LoVo (cell line): ENCODE measurements at places on chromosomes 3 and 15.
A peak's percentile ranks its signal among the peaks of the same experiment; 100 is the strongest.

GRCh38 chr3:87236093-87236492, 9.0 kb downstream of the CHMP2B start:
- peak; percentile 34 for DNase-seq

GRCh38 chr15:81285461-81285860, 38.5 kb downstream of the STARD5 start:
- no peak for DNase-seq

DNA sequence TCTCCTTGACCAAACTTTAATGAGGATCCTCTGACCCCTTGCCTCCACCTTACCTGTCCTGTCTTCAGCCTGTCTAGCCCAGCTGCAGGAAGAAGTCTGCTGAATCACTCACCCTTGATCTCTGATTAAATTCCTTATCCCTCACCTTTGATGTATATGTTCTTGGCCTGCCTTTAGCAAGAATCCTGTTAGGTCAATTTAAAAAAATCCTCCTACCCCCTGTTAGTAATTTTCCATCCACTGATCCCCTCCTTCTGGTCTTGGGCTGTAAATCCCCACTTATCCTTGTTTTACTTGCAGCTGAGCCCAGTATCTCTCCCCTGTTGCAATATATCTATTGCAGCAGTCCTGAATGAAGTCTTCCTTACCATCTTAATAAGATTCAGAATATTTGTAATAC, 39.0 kb downstream of the MYH15 start:
- no peak for DNase-seq

GRCh38 chr15:67125589-67126502, 60.4 kb downstream of the SMAD3 start:
- DNase-seq, result no peak

- no peak for DNase-seq
Observed at GRCh38 chr15:64361259-64361658, 5.3 kb upstream of the CSNK1G1 start.

- no peak for DNase-seq
Observed at GRCh38 chr15:69232144-69232543, 66.6 kb upstream of the PAQR5 start.

DNA sequence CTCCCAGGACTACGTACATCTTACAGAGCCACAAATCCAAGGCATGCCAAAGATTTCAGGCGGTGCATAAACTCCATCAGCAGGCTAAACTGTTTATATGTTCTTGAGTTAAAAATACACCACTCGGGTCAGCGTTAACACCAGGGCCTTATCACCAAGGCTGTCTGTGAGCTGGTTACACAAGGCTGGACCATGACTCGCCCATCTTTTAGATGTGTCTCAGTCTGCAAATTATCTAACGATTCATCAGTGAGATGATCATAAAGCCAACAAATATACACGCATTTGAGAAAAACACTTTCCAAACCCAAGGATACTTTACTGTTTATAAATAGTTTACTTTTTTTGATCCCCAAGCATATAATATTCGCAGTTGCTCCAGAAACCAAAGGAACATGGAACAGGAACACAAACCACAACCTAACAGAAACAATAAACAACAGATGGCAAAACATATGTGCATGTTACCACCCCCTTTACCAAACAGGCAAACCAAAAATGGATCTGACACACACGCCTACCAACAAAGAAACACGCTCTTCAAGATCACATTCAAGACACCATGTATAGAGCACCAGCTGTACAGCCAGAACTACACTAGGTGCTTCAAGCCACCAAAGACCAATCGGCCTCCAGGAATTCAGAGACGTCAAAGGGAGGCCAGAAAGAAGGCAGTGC, 15.4 kb downstream of the LRIG1 start:
- no peak for DNase-seq

- DNase-seq, result no peak
Observed at GRCh38 chr15:92123962-92124656, 269.6 kb upstream of the ST8SIA2 start.

DNA sequence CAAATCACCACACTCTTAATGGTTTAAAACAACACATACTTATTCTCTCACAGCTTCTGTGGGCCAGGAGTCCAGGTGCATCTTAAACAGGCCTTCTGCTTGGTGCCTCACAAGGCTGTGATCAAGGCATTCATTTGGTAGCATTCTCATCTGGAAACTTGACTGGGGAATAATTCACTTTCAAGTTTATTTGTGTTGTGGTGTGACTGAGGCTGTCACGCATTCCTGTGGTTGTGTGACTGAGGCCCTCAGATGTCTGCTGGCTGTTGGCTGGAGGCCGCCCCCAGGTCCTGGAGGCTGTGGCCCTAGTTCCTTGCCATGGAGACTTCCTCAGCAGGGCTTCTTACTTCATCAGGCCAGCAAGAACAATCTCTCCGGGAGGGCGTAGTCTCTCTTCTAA, 16.9 kb upstream of the FAM3D start:
- peak; percentile 72 for DNase-seq

DNA sequence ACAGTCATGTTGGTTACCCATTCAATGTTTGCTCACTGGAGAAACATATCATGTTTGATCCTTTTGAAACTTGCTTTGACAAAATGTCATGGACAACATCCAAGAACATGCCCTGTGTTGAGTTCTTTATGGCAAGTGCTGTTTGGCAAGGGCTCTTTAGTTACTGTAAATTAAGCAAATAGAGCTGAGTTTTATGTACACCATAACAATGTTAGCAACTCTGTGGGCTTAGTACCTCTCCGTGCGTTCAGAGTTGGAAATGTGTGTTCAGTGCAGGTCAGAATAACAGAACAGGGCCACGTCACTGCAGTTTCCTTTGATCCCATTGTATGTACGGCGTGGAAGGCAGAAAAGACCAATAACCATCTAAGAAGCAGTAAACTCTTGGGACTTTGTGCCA, 132.5 kb downstream of the MYRIP start:
- no peak for DNase-seq

- no peak for DNase-seq
Observed at GRCh38 chr3:160675566-160676124, 1.3 kb upstream of the ARL14 start.

- DNase-seq, result no peak
Observed at GRCh38 chr3:62723166-62723913, 151.9 kb downstream of the CADPS start.

DNA sequence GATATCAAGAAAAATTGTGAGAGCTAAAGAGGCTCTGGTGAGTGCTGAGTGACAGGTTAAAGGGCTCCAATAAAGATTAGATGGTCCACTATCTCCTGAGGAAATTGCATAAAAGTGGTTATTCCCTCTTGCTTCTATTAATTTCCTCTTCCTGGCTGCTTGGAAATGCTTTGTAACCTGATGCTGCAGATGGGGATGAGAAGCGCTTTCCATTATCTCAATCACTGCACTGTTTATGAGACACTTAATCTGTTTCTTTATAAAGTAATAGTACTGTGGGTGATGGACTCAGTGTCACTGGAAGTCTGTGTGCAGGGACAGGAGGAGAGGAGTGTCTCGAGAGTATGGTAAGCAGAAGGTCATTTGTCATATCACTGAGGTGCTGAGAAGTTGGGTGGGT, 305.3 kb downstream of the EPHB1 start:
- no peak for DNase-seq

GRCh38 chr3:28290863-28291300, 49.5 kb downstream of the CMC1 start:
- DNase-seq, result no peak

GRCh38 chr3:36769926-36770325, 5.6 kb upstream of the DCLK3 start:
- no peak for DNase-seq

DNA sequence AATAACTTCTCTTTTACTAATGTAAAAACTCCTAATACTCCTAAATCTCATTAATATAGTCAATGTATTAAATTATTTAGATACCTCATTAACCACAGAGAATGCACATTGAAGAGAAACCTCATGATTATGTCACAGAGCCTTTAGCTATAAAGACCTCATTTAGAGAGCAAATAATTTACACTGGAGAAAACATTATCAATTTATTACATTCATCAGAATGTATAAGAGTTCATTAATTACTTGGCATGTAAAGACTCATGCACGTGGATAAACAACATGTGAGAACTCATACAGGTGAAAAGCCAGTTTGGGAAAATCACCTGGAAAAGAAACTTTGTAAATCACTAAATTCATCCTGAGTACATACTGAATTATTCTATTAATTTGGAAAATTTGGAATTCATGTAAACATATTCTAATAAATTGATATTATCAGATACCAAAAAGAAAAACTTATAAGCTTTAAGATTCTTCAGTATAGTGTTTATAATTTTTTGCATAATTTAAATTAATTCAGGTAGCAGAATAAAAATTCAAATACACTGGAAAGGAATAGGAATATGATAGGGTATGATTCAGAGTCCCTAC, 22.9 kb upstream of the WNT7A start:
- DNase-seq, result no peak

GRCh38 chr15:91264651-91265351, 164.7 kb downstream of the SV2B start:
- no peak for DNase-seq

DNA sequence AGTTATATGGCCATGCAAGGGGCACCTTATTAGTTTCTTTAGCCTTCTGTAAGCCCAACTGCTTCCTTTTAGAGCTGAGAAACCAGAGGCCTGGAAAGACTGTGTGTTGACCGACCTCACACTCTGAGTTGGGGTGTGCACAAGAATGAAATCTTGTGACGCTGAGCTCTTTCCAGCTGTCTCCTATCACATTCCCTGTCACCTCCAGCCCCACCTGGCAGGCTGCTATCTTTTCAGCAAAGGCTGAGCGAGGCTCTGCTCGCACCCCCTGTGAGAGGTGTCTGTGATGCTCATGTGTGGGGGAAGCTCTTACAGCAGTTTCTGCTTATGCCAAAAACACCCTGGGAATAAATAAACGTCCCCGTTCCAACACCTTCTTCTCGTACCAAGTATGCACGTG, 27.0 kb upstream of the LPP start:
- DNase-seq, result no peak

DNA sequence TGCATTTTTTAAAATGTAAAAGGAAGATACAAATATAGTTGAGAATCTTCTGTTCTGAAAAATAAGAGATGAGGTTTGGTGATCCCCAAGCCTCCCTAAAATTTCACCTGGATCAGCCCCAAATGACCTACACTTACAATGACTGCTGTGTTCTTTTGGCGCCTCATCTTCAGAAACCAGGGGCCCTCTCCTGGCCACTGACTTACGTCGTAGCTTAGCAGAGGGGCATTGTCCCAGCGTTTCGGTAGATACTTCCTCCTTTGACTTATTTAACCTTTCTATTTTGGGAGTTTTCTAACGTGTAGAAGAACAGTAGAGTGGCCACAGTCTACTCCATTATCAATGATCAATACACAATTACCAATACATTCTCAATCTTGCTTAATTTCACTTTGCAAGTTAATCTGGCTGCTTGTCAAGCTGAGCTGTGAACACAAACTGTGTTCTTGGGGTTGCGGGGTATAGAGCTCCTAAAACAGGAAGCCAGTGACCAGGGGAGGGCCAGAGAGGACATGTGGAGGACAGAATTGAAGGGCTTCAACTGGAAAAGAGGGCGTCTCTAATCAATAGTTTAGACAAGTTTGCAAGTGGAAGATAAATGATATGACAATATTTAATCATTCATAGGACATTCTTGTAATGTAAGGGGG, 419.5 kb downstream of the LPP start:
- no peak for DNase-seq

- no peak for DNase-seq
Observed at GRCh38 chr15:90033006-90033405, 31.9 kb downstream of the ZNF710 start.

GRCh38 chr3:26070854-26071253, 281.0 kb downstream of the OXSM start:
- no peak for DNase-seq

DNA sequence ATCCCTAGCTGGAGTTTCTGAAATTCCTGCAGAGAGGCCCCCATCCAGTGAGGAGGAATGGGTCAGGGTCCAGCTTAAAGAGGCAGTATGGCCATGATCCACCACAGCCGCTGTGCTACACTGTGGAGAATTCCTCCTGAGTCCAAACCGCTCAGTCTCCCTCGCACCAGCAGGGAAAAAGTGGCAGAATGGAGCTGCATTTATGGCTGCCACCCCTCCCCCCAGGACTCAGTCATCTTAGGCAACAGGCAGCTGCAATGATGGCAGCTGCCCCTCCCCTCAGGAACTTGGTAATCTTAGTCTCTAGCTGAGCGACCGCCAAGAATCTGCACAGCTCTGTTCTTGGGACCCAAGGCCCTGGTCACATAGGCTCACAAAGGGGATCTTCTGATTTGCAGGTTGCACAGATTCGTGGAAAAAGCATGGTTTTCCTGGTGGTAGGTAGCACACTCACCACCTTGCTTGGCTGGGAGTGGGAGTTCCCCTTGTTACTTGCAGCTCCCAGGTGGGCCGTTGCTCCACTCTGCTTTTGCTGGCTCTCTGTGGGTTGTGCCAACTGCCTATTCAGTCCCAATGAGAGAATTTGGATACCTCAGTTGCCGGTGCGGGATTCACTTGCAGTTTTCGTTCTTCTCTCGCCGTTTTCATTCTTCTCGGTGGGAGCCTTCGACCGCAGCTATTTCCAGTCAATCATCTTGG, 204.1 kb downstream of the STXBP5L start:
- DNase-seq, result no peak

GRCh38 chr15:50945725-50946124, 37.2 kb downstream of the AP4E1 start:
- DNase-seq, result no peak

- DNase-seq, result no peak
Observed at GRCh38 chr3:112005091-112005672, 6.5 kb downstream of the TAGLN3 start.

- no peak for DNase-seq
Observed at GRCh38 chr15:89203705-89204273, 17.6 kb downstream of the RLBP1 start.

DNA sequence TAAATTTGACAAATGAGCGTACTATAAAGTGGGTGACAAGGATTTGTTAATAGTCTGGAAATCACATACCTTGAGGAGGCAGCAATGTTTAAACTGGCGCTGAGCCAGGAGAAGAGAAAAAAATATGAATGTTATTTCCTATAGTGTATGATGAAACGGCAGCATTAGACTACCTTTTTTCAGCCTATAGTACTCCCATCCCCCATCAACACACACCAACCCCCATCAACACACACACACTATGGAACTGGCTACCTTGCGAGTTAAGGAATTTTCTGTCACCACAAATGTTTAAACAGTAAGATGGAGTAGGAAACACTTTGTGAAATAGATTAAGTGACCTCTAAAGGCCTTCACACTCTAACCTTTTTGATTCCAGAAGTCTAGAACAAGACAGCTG, 46.8 kb upstream of the ZCWPW2 start:
- no peak for DNase-seq

- DNase-seq, result no peak
Observed at GRCh38 chr3:66438046-66438445, 62.8 kb downstream of the LRIG1 start.

DNA sequence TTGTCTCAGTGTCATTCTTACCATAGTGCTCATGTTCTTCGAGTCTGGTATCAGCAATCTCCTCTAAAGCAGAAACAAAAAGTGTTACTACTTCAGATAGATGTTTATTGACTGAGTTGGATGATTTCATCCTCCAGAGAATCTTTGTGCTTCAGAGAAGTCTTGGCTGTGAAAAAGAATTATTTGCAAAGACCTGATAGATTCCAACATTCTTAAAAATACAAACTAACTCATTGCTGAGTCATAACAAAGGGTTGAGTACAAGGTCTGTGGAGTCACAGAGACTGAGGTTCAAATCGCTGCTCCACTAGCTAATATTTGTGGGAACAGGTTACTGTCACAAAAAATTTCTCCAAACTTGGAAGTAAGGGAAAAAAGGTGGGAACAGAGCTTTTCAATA, 9.0 kb upstream of the STRIT1 start:
- no peak for DNase-seq

GRCh38 chr3:156742401-156742800, 68.0 kb downstream of the TIPARP start:
- no peak for DNase-seq
